AG09319 (cell line): ENCODE measurements at places on chromosomes 1 and 21.

DNA sequence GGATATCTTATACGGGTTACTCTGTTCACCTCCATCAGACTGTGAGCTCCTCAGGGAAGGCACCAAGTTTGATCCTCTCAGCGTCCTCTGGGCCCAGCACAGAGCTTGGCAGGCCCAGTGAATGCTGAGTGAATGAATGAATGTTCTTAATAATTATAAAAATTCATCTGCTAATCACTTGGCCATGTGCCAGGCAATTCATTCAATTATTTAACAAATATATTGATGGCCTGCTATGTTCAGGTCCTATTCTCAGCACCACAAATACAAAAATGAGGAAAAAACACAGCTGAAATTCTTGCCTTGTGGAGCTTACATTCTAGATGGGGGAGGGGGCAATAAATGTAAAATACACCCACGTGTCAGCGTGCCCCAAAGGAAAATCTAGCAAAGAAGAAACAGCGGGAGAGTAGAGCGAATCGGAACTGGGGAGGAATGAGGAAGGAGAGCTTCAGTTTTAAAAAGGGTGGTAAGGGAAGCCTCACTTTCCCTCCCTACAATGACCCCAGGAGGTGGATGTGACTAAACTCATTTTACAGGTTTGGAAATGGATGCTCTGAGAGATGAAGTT, 15.8 kb downstream of the CDCP2 start:
- no peak for DNase-seq

DNA sequence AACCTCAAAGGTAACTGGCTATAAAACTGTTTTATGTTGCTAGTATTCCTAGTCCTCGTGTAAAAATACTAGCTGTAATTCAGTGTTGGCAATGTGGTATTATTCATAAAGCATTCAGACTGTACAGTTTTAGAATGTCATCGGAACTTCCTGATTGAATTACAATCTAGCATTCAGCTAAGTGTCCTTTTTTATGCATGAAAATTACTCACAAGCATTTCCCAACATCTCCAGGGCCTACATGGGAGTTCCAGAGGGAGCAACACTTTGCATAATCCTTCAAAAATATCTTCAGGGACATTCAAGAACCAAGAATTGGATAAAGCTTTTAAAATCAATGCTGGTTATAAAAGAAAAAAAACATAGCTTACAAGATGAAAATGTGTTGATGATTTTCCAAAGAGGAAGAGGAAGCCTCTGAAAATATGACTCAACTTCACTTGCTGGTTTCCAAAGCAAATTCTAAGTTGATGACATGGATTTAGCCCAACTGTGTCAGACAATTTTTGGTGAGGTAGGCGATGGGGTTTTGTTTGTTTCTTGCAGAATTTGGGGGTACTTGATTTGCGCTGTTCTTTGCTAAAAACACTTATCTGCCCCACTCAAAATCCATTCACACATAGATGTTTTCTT, 137.8 kb downstream of the SLC44A5 start:
- no peak for DNase-seq

GRCh38 chr1:225485226-225485625, 57.4 kb upstream of the LBR start:
- no peak for DNase-seq

DNA sequence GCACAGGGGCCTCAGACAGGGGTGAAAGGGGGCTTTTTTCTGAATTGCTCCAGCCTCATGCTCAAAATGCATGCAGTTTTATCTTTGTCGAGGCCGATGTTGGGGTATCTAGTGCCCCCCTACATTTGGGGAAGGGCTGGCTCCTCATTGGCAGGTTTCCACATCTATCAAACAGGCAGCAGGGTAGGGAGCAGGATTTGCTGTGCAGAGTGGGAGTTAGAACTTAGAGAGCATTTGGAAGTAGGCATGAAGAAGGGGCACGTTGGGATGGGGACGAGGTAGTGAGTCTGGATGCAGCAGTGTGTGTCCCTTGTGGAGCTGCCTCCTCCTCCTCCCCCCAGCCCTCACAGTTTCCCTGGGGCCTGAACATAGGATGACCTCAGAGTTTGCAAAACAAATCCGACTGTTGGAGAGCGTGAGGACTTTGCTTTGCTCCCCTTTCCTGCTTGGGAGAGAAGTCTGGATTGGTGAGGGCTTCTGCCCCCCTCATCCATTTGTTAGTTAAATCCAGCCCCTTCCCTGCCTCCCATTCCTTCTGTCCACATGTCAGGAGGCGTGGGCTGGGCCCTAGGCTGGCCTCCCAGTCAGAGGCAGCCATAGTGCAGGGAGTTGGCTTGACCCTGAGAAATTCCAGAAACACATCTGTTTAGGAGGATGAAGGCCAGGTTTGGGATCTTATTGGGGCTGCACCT, 36.9 kb upstream of the GPR37L1 start:
- no peak for DNase-seq

DNA sequence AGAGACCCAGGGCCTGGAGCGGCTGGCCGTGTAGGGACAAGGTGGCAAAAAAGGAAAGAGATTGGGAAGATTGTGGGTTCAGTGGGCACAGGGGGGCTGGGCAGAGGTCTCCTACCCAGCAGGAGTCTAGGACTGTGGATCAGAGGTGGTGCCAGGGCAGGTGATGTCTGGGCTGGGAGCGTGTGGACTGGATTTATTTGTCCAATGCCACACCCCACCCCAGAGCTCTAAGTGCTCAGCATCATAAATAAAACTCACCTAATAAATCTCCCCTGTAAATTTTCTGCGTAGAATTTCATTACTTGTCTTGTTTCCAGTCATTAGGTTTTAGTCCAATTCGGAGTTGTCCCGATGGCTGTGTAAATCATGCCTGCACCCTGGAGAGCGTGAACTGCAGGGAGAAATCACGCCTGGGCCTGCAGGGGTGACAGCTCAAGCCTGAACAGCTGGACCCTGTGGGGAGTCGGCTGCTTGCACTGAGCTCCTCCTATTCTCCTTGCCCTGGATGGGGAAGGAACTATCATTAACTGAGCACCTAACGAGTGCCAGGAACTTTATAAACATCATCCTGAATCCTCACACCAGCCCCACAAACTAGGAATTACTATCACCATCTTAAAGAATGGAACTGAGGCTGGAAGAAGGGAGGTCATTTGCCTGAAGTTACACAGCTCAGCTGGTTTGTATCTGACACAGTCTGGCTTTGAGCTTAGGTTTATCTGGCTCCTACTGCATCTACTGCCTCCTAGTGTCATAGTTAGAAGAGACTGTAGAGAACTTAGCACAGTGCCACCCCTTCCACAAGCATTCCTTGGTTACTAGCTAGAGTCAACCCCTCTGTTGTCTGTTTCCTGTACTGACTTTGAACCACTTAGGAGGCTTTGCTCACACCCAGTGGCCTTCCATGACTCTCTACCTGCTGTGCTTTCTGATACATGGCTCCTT, 25.0 kb upstream of the POU3F1 start:
- no peak for DNase-seq

GRCh38 chr1:100649146-100649545, 70.4 kb upstream of the VCAM1 start:
- DNase-seq: no peak

DNA sequence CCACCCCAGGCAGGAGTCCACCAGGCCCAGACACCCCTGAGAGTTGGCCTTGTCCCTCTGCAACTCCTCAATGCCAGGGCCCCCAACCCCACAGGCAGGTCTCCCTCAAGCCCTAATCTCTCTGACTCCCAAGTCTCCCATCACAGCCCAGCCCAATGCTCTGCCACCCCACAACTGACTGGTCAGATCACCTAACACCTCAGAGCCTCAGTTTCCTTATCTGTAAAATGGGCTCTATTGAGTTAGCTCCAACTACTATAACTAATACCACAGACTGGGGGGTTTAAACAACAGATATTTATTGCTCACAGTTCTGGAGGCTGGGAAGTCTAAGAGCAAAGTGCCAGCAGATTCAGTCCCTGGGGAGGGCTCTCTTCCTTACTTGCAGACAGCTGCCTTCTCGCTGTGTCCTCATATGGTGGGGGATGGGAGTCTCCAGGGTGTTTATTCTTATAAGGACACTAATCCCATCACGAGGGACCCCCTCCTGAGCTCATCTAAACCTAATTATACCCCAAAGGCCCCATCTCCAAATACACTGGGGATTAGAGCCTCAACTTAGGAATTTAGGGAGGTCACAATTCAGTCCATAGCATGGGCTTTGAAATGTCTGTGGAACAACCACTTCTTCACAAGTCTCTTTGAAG, 34.9 kb upstream of the ZC3H12A start:
- DNase-seq: no peak

- DNase-seq: no peak
Observed at GRCh38 chr1:235817101-235817728, 49.5 kb downstream of the LYST start.

DNA sequence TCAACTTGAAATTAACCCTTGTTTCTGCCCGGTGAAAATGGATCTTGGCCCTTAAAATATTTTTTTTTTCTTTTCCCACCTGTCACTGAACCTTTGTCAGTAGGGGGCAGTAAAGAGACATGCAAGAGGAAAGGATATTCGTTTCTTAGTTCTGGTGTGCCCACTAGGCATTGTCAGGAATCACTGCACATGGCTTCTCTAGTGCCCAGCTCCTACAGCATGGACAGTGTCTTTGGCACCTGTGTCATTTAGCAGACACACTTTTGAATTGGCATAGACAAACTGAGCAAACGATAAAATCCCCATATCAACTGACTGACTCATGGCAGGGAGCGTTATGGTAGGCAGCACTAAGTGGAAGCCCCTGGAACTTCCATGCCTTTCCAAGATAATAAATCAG, 1048.1 kb downstream of the BRINP3 start:
- no peak for DNase-seq

DNA sequence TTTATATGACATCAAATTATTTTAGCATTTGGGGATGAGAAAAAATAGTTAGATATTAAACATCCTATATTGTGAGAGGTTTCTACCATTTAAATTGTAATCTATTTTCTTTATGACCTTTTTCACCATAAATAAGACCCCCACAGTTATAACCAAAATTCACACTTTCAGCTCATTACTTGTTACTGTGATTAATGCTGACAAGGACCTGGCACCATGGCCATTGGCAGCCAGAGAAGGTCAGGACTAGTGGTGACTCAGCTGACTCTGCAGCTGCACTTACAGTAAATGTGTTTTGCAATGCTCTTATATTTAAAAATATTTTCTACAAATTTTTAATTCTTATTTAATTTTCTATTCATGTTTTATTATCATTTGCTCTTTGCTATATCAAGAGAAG, 133.3 kb upstream of the C1orf105 start:
- DNase-seq: peak; percentile 69

DNA sequence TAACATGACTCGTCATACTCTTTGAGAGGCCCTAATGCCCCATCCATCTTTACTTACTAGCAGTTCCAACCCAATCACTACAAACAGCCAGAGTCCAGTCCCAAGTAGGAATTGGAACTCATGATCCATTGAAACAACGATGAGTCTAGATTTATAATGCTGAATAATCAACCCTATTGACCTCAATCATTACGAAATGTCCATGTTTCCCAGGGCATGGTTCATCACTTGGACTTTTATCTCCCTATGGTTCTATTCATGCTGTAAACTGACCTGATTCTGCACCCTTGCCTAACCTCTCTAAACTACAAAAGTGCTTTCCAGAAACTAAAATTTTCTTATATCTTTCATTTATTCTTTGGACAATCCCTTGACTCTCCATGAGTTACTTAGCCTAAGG, 840.0 kb upstream of the B3GALT2 start:
- no peak for DNase-seq

DNA sequence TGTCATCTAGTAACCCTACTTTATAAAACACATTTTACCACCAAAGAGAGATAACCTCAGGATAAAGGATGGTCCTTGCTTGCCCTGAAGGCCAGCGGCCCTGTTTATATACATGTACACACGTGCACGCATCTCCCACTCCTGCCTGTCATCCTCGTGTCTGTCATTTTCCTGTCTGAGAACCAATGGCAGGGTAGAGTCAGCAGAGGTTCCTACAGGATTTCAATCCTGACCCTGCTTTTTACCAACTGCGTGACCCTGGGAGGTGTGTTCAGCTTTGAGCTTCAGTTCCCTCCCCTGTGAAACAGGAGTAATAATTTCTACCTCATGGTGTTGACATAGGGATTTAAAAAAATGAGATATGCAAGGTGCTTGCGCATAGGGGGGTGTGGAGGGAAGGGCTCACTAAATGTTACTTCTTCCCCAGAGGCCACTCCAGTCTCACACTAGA, 12.3 kb upstream of the RASSF5 start:
- DNase-seq: no peak

GRCh38 chr1:21935393-21935804, 1.7 kb downstream of the HSPG2 start:
- DNase-seq: no peak

GRCh38 chr1:41461790-41462679, 22.4 kb downstream of the EDN2 start:
- DNase-seq: no peak

- DNase-seq: no peak
Observed at GRCh38 chr1:20154301-20154831, 15.2 kb downstream of the PLA2G2F start.

DNA sequence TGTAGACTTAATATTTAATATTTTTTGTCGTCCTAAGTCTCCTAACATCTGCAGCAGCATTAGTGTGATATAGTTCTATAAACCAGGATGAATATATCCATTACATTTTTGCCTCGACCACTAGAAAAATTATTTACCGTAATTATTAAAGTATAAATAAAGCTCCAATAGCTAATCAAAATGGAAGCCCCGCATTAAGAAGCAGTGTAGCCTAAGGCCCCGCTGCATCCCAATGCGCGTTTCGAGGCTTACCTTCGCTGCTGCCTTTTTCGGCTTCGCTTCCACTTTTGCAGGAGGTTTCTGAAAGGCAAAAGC, 891 bp downstream of the HMGN1 start:
- DNase-seq: no peak

DNA sequence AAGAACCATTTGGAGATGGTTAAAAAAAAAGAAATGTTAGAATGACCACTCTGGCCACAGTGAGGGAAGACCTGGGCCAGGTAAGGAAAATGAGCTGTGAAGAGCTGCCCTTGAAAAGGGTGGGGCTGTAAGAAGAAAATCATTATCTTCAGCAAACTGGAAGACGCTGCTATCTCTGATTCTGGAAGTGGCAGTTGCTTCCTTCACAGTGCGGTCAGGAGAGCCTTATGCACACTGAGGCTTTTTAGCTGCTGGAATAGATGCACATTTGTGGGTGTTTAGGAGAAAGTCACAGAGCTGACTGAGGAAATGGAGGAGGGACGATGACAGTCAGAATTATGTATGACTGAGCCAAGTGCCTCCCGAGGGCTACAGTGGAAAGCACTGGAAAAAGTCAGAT, 91.6 kb downstream of the TBX19 start:
- DNase-seq: no peak

DNA sequence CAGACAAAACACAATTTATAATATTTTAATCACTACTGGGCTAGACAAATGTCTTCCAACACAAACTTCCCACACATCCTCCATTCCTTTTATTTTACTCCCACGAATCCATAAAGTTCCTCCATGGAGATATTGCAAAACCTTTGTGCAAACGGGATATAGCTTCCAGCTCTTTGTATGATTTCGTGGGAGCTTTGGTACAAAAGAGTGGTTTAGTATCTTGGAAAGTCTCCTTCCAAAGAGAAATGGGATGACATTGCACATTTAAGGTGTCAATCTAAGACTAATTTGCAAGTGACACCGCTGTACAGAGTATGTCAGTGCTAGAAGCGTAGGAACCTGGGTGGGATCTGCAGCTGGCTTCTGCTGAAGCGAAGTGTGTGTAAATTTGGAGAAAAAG, 455.2 kb upstream of the RUNX1 start:
- DNase-seq: no peak

- DNase-seq: no peak
Observed at GRCh38 chr1:60280256-60280655, 206.7 kb upstream of the C1orf87 start.
